ENCODE measurements at places on chromosomes 11 and 22.

DNA sequence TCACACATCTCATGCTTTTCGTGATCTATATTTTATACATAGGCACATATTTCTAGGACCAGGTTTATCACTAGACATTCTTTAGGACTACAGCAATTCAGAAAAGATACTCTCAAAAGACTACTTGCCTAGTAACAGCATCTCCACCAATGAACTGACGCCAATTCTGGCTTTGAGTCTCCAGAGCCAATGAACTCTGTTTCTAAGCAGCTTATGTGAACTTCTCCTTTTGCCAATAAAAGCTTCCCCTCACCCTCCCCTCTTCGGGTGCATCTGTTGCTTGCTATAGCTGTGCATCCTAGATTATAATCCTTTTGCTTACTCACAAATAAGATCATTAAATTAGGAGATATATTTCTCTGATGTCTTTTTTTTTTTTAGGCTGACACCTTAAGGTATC lies 11.4 kb upstream of the ANKK1 start:
- no peak for DNase-seq

- no peak for DNase-seq
These were observed 46.1 kb downstream of the ENTHD1 start for GRCh38 chr22:39847477-39847876.

DNA sequence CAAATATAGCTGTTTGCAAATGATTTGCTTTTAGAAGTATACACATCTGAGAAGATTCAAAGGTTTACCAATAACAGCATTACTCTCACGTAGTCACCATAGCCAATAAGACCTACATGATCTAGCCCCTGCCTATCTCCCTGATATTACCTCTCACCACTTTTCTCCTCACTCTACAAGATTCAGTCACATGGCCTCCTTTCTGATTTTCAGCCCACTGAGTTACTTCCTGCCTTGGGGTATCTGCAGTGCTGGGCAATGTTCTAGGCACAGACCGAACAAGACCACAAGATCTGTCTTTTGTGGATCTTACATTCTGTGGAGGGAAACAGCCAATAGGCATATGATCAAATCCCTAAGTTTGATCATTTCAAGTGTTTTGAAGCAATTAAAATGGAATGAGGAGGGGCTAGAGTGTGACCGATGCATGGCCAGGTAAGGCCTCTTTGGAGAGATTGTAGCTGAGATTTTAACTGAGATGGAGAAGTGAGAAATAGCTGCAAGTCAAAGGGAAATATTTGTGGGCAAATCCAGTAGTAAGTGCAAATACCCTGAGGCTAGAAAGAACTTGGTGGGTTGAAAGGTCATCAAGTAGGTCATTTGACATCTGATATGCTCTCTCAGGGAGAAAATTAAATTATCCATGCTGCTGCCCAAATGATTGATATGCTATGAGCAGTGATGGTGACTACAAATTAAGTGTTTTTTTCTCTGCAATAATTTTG lies 43.1 kb downstream of the ARL14EP start:
- no peak for DNase-seq

- no peak for DNase-seq
These were observed 106.7 kb downstream of the MORC2 start for GRCh38 chr22:30861688-30862552.

GRCh38 chr11:23948851-23949250 lies 548.0 kb upstream of the LUZP2 start:
- DNase-seq, result no peak

- DNase-seq, result no peak
These were observed 31.6 kb upstream of the CRYBB3 start for GRCh38 chr22:25167834-25168601.

GRCh38 chr11:123093739-123094138 lies 31.8 kb upstream of the HSPA8 start:
- DNase-seq, result no peak

DNA sequence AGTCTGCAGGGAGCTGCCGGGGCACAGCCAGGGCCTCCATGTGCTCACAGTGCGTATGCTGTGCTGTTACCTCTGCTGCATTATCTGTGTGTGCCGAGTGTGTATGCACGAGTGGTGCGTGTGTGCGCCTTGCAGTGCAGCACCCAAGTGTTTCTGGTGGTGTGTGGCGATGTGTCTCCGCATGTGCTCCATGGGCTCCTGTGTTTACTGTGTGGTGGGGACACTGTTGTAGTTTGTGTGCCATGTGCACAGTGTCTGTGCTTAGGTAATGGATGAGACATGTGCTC lies 31.4 kb downstream of the KCNC1 start:
- DNase-seq, result no peak

GRCh38 chr11:38323961-38324761 lies 1726.1 kb upstream of the RAG2 start:
- no peak for DNase-seq
